ENCODE measurements at places on chromosomes 6 and 20.

- no peak for DNase-seq
These were observed 64.7 kb downstream of the PKHD1 start for GRCh38 chr6:52022675-52023074.

- no peak for DNase-seq
These were observed 936 bp upstream of the TMX4 start for GRCh38 chr20:8020314-8021079.

DNA sequence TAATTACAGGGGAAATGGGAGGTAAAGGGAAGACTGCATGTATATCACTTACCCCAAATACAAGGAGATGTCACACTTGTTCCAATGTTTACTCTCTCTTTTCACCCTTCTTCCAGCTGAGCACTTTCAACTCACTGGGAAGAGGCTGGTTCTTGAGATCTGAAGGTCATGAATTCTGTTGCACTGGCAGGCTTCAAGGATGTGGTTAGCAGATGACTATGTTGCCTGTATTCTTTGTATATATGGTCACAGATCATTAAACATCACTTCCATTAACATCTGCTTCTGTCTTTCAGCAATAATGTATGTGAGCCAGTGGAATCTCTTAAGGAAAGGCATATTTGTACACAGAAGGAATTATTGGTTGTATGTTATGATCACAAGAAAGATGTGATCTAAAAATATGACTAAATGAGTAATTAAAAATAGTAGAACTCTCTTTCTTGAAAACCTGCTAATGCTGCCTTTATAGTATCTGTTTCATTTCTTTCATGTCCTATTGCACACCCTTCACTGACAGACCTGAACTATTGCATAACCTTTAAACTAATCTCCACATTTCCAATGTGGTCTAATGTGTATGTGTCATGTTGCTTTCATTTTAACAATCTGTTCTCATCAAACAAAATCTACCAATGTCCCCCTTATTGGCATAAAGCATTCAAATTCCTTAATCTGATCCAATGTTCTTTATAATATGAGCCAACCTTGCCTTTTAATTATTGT, 131.4 kb upstream of the EPHA7 start:
- no peak for DNase-seq

- DNase-seq: no peak
These were observed 100.7 kb downstream of the CDH26 start for GRCh38 chr20:60058879-60059278.

GRCh38 chr6:16766043-16766536, 4.8 kb upstream of the ATXN1 start:
- DNase-seq: peak; percentile 50

DNA sequence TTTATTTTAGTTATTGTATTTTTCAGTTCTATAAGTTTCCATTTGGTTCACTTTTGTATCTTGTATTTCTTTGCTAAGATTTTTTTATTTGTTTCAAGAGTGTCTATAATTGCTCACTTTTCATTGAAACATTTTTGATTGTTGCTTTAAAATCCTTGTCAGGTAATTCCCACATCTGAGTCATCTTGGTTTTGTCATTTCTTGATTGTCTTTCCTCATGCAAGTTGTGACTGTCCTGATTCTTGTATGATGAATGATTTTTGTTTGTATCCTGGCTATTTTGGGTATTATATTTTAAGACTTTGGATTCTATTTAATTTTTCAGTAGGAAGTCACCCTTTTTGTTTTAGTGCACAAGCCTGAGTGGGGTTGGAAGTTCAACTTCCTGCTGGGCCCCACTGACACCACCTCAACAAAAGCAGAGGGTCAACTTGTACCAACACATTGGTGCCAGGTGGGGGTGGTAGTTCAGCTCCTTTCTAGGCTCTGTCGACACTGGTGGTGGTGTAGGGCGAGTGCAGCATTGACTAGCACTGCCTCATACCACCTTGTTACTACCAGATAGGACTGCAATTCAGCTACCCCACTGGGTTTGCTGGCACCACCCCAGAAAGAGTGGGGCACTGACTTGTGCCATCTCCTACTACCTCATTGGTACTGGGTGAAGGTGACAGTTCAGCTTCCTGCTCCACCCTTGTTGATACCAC, 8.8 kb downstream of the RSPH3 start:
- DNase-seq: no peak

DNA sequence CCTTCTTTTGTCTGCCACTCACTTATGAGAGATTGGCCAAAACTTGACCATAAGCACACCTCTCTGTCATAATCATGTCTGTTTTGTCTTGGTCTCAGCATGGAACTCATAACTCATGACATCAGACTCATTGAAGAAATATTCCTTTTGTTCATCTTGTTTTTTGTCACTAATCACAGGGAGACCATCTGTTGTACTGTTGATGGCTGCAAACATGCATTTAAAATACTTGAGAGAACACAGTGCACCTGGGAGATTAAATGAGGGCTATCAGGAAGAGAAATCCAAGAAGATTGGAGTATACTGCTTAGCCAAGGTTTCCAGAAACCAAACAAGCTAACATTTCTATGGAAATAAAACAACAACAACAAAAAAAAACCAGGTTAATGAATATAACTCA, 689.7 kb downstream of the EPM2A start:
- DNase-seq: no peak
